ENCODE measurements at places on chromosomes 4 and X. TPM values are rescaled to one million over a fixed set of nuclear protein-coding genes. Genes with fewer than 3 reads are reported as not detected.

RNF212 gene
- total RNA-seq: 5.0 TPM

XKRX gene
- 0.41 TPM for total RNA-seq

DCLK2 gene
- 29.2 TPM for total RNA-seq

NHSL2 gene
- 10.8 TPM for total RNA-seq

ADH7 gene
- total RNA-seq: not detected

C4orf51 gene
- total RNA-seq: not detected

DAPP1 gene
- not detected for total RNA-seq

HSFX2 gene
- total RNA-seq: not detected

MTCP1 gene
- 15.3 TPM for total RNA-seq

MSX1 gene
- total RNA-seq: 2.2 TPM

PGAM4 gene
- total RNA-seq: not detected

PROM1 gene
- 60.8 TPM for total RNA-seq

LONRF3 gene
- total RNA-seq: 0.30 TPM

AASDH gene
- 16.7 TPM for total RNA-seq

CCNQ gene
- 25.3 TPM for total RNA-seq

SRPK3 gene
- 0.30 TPM for total RNA-seq
